ENCODE measurements at places on chromosomes 7 and 10. TPM values are rescaled to one million over a fixed set of nuclear protein-coding genes. Genes with fewer than 3 reads are reported as not detected.
A peak's percentile ranks its signal among the peaks of the same experiment; 100 is the strongest.

DNA sequence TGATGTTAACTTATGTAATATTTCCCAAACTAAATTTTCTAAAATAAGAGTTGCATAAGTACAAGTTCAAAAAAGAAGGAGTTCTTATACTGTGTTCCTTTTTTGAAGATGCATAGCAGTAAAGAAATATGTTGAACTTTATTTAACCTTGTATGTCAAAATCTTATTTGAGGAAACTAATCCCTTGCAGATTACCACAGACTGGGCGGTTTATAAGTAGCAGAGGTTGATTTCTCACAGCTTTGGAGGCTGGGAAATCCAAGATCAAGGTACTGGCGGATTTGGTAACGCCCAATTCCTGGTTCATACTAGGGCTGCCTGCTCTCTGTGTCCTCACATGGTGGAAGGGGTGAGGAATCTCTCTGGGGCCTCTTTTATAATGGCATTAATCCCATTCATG, 68.5 kb downstream of the GNAT3 start:
- DNase-seq = no peak

DNA sequence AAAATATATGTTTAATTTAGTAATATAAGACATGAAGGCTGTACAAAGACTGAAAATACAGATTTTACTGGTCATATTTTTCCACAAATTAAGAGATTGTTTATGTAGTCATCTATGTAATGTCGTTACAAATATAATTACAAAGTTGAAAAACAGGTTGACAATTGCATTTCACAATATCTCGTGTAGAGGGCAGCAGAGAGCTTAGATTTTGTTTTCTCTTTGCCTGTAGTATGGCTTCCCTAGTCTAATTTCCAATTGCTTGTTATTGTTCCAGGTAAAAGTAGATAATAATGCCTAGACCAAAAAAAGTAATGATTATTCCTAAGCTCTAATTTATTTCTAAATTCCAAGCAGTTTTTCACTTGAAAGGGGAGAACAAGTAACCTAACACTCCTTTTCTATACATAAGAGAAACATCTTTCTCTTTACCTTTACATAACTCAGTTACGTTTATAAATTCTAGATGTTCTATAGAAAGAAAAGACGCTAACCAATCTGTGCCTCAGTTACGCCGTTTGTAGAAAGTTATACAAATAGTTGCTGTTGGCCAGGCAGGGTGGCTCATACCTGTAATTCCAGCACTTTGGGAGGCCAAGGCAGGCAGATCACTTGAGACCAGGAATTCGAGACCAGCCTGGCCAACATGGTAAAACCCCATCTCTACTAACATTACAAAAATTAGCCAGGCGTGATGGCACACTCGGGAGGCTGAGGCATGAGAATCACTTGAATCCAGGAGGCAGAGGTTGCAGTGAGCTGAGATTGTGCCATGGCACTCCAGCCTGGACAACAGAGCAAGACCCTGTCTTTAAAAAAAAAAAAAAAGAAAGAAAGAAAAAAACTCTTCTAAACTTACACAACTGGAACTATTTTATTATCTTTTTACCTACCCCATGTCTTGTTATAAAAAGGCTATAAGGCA, 30.0 kb downstream of the NET1 start:
- no peak for DNase-seq

- DNase-seq = no peak
Measured at GRCh38 chr7:6117533-6117932, 86.4 kb downstream of the ANKRD61 start.

DNA sequence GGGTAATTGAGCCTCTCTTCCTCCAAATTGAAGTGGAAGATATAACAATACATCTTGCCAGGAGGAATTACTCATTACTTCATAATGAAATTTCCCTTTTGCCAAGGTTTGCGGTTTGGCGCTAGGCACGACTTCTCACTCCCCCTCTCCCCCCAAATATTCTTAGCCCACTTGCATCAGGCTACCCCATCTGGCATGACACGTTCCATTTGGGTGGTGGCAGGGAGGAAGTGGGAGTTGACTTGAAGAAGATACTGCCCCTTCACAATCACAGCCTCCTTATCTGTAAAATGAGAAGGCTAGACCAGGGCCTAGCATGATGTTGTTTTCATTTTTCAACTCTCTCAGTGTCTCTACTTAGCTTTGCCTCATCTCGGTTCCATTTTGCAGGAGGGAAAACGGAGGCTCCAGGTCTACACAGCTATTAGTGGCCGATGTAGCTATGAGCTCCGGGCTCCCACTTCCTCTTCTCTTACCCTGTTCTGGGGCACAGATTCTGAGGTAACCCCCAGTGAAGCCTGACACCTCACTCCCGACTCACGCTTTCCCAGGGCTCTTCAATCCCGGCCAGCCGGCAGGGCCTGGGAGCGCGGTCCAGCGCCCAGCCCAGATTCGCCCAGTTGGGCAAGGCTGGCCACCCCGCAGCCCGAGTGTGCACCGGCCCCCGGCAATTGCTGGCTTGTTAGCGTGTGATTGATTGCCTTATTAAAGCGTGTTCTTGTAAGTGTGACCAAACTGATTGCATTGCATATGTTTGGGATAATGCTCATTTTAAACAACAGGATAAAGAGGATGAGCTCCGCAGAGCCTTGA, 6.5 kb downstream of the EVX1 start:
- no peak for DNase-seq

DNA sequence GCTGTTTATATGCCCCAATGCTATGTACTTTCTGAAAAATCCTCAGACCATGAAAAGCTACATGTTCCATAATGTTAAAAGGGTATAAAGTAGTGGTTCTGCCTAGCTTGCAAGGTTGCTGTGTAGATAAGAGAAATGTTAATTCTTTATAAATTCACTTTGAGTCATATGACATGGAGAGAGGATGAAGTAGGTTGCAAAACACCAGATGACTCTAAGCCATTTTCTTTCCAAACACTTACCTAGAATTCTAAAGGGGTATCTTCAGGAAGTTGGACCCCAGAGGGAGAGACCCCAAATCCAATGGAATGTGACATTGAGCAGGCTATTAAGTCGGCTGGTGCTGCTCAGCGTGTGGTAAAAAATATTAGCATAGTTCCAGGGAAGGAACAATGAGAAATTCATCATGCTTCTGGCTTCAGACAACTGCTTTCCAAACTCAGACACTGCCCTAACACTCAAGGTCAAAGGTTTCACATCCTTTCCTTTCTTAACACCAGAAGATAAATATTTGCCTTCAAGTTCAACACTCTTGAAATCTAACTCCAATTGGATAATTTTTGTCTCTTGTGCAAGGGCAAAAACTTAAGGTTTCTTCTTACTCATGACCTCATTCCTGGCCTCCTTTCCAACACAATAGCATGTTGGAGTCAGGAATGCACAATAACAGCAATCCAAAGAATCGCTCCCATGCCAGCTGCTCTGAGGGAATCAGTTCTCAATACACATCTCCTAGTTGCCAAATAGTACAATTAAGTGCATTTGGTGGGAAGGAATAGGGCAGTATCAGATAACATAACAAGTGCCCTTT, 100.7 kb upstream of the AFAP1L2 start:
- no peak for DNase-seq

DNA sequence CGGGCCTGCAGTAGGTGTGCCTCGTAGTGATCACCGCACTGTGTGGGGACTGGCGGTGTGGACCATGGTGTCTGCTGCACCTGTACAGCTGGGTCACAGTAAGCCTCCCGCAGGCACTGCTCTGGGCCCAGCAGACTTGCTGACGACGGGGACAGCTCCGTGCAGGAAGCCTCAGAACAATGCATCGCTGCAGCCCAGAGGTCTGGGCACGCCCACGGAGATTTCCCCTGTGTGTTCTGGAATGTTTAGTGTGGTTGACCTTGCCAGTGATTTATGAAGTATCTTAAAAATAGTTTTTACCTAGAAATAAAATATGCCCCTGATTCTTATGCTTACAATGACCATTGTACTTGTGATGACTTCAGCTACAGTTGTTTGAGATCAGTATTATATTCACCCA, 59.1 kb upstream of the ZNF32 start:
- peak; percentile 21 for DNase-seq

- no peak for DNase-seq
Measured at GRCh38 chr10:11439523-11440053, 171.9 kb downstream of the USP6NL start.

The RAPGEF5 gene
- total RNA-seq = 7.5 TPM

GRCh38 chr7:14871880-14872279, 30.7 kb downstream of the DGKB start:
- no peak for DNase-seq

DNA sequence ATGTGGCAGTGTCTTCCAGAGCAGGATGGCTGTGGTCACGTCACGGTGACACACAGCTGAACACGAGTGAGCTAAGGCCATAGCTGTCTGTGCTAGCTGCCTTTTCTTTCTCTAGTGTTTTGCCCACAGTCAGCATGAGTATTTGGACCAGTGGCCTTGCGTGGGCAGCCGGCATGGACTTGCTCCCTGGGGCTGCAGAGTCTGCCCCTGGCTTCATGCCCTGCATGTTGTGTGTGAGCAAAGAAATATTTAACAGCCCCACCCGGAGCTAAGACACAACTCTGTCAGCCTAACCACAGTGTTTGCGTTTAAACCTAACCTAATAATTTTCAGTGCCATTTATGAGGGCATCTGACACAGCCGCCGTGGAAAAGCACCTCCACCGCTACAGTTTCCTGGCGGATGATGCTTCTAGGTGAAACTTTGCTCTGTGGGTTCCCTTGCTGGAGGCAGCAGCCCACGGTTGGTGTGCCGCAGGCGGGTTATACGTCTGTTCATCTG, 14.6 kb downstream of the CHST12 start:
- no peak for DNase-seq

DNA sequence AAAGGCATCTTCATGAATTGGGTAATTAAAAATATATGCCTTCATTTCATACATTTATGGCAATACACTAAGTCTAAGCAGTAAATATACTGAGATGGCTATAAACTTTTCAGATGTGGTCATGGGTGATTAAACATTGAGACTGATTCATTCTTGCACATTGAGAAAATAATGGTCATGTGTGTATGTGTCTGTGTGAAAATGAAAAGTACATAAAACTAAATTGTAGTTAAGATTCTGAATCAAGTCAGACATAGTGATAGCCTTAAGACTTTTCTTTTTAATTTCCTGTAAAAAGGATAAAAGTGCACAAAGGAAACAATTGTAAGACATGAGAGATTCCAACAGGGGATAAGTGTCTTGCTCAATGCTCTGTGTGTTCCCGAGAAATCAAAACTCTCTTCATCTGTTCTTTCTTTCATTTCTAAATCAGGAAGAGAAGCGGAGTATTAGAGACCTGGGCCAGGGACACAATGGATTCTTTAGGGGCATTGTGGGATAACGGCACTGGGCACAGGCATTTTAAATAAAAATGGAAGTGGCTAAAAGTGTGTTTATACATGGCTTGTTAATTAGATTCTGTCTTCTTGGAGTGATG, 69.8 kb upstream of the AGR3 start:
- no peak for DNase-seq

- DNase-seq = no peak
Measured at GRCh38 chr10:60187691-60188090, 202.0 kb downstream of the ANK3 start.

- DNase-seq = no peak
Measured at GRCh38 chr7:68250143-68250542, 1253.5 kb downstream of the TYW1 start.

GRCh38 chr10:27344568-27345454, 104.2 kb upstream of the ACBD5 start:
- no peak for DNase-seq

The WIPF3 gene
- total RNA-seq = 20.5 TPM

- no peak for DNase-seq
Measured at GRCh38 chr10:70513848-70514309, 35.3 kb downstream of the PALD1 start.

- no peak for DNase-seq
Measured at GRCh38 chr7:100406767-100407166, 21.7 kb downstream of the ZCWPW1 start.

The SLC12A9 gene
- 2.9 TPM for total RNA-seq

The ANKRD2 gene
- 2,026 TPM for total RNA-seq

DNA sequence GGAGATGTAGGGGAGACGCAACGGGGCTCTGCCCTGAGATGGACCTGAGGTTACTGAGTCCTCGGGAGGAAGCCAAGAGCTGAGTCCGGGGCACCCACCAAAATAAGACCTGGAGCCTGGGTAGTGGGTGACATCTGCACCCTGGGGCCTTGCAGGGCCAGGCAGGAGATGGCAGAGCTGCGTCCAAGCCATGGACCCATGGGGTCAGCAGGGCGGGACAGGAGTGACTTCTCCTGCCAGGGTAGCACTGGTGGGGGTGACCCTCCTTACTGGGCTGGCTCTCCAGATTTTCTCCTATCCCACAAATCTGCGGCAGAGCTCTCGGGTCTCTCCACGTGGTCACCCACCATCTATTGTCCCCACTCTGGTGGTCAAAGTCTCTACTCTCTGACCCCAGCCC, 2.1 kb downstream of the GHRHR start:
- DNase-seq = no peak

The INMT gene
- total RNA-seq = 32.0 TPM

DNA sequence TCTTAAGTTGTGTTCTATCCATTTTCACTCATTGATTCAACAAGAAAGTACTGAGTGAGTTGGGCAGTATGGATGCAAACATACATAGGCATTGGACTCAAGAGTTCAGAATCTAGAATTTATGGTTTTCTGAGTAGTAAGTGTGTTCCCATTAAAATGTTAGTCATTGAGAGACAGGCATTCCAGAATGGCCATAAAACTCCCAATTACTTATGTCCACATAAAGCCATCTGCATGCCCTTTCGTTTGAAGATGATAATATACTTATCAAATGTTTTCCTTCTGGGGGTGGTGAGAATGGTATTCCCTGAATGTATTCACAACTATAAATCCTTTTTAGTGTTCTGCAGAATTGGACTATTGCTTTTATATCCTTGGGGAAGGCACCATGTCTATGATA, 131.6 kb downstream of the CD36 start:
- DNase-seq = no peak

GRCh38 chr7:123230147-123230546, 30.4 kb upstream of the SLC13A1 start:
- DNase-seq = no peak

The PKD1L1 gene
- total RNA-seq = 1.2 TPM

Data from psoas muscle (tissue), 8 donors.